ENCODE measurements at places on chromosomes 6 and 20.

DNA sequence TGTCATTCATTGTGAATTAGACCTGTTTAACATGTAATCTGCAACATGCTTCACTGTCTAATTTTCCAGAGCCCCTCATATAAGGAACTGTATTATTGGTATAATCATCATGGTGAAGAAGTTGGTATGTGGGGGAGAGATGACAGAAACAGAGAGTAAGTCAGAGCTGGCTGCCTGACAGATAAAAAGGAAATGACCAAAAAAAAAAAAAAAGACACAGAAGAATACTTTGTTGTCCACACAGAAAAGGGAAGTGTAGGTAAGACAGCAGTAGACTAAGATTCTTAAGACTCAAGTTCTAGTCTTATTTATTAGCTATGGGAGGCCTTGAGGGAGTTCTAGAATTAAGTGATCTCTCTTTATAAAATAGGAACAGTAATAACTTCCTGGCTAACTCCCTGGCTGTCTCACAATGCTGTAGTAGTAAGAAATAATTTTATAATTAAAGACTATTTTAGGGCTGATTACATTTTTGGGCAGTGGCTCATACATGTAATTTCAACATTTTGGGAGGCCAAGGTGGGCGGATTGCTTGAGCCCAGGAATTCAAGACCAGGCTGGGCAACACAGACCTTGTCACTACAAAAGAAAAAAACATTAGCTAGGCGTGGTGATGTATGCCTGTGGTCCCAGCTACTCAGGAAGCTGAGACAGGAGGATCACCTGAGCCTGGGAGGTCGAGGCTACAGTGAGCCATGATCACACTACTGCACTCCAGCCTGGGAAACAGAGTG is 102.5 kb downstream of the PRL start:
- peak; percentile 53 for DNase-seq

DNA sequence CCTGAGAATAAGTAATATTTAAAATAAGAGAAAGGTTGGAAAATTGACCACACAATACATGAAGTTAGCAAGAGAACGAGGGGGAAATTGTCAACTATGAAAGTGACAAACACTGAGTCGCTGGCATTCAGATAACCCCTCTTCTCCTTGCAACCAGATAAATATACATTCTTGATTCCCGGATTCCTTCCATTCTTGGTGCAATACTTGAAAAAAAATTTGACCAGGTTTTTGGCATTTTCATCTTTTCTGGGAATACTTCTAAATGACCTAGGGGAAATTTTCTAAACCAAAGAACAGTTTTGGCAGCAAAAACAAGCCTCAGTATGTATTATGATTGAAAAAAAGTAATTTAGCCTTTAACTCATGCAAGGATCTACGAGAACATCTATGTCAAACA is 164.0 kb downstream of the PDE7B start:
- peak; percentile 67 for DNase-seq

- no peak for DNase-seq
Observed at GRCh38 chr6:166929542-166930189, 26.7 kb downstream of the RNASET2 start.

DNA sequence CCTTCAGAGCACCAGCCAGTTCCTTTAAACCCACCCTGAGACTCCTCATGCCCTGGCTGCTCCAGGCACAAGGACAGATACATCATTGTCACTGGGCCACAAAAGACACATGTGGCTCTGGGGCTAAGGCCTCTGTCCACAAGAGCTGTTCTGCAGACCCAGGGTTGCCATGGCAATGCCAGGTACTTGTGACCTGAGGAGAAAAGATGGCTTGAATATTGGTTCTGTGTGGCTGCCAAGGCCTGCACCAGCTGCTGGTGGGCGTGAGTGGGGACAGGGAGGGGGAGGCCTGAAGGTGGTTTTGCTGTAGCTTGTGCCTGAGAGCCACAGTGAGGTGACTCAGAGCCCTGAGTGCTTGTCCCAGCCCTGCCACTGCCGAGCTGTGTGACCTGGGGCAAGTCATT is 31.8 kb downstream of the SAYSD1 start:
- no peak for DNase-seq

DNA sequence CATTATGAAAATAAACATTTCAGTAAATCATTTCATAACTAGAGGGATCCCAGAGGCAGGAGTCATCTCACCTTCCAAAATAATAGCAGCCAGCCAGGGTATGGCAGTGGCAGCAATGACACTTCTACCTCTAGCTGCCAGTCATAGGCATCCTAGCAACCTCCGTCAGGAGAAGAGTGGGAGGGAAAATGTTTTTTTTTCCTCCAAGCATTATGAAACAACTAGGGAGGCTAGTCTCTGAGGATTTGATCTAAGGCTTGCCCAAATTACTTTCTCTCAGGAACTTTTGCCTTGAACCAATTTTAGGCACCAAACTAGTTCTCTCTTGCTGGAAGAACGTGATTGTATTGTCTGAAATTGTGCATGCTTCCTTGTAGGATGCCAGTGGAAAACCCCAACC is 208.7 kb upstream of the PREP start:
- DNase-seq, result no peak

DNA sequence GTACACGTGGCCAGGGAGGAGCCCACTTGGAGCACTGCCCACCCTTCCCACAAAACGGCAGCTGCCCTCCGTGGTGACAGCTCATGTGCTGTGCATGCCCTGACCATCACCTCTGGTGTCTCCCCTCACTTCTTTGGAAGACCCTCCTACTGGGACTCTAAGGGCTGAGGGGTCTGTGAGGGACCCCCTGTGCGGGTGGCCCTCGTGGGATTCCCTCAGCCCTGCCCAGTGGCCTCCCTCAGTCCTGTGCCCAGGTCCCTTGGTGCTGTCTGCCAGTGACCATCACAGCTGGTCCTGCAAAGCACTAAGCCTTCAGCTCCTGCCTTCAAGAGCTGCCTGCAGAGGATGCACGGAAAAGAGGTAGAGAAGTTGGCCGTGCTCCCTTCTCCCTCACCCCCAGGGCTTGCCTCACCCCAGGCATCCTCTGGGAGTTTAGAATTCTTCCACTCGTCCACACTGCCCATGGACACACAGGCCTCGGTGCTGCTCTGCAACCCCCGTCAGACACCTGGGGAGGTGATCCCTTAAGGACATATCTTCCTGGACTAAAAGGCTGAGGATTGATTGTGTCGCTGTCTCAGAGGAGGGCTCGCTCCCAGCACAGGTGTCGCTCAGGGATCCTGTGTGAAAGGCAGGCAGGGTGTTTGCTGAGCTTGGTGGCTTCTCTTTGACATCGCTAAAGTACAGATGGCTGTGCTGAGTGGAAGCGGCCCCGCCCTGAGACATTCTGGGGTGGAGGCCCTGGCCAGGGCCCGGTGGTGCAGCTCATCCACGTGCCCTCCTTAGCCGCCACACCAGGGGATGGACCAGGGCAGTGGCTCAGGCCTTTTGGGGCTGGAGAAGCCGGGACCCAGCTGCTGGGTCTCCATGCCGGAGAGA is 119.5 kb upstream of the FRMD1 start:
- no peak for DNase-seq

GRCh38 chr6:140960566-140960965 is 1172.2 kb upstream of the GJE1 start:
- no peak for DNase-seq

DNA sequence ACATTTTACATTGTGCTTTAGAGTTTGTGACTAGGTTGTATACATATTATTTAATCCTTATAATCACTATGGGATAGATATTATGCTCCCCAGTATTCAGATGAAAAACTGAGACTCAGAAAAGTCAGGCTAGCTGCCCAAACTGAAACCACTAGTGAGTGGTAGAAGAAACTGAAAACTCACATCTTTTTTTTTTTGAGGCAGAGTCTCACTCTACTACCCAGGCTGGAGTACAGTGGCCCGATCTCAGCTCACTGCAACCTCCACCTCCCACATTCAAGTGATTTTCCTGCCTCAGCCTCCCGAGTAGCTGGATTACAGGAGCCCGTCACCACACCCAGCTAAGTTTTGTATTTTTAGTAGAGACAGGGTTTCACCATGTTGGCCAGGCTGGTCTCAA is 22.2 kb downstream of the RNF24 start:
- no peak for DNase-seq

DNA sequence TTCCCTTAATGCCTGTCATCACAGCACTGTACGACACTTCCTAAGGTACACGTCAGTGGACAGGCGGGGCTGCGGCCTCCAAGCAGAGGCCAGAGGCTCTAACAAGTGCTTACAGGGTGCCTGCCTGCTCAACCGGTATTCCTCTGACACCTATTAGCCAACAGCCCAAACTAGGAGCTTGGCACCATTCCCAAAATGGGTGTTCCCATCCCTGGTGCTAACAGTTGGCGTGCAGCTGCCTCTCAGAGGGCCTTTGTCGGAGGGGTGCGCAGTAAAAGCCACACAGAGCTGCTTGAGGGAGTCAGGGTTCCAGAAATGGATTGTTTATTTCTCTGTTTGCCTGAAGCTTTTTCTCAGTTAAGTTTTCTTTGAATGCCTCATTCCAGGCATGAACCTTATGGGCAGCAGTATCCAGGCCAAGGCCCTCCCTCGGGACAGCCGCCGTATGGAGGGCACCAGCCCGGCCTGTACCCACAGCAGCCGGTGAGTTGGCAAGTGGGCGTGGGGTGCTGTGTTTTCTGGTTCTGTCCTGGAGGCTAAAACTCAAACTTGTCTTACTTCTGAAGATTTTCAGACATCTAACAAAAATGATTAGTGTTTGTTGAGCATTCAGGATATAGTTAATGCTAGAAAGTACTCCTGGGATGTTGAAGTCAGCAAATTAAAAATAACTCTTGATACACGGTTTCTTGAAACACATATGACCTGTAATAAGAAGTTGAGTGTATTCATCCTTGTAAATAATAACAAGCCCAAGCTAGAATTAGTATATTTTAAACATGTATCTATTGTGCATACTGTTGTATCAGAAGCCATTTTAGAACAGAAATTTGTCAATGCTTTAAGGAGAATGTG is 124.7 kb downstream of the TMEM242 start:
- peak; percentile 24 for DNase-seq

GRCh38 chr6:107107791-107108190 is 7.5 kb downstream of the BEND3 start:
- DNase-seq, result no peak

- peak; percentile 6 for DNase-seq
Observed at GRCh38 chr20:33211817-33212424, 5.2 kb upstream of the BPIFA3 start.

- no peak for DNase-seq
Observed at GRCh38 chr6:169415179-169415578, 161.5 kb upstream of the THBS2 start.

GRCh38 chr6:80523010-80523409 is 416.5 kb downstream of the BCKDHB start:
- peak; percentile 79 for DNase-seq

DNA sequence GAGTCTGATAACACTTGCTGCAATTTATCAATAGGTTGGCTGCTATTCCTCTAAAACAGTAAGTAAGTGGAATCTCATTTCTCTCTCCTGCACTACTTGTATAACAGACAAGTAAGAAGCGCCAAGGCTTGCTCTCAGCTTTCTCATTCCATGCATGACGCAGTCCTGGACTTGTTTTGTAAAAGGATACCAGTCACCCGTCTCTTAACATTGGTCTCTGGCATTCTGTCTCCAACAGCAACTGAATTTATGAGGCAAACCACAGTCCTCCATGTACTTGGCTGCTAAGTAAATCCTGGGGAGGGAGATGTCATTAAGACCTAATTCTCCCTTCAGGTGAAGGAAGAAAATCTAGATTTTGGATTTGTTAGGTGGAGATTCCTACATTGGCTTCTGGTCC is 115.4 kb downstream of the OPN5 start:
- no peak for DNase-seq

GRCh38 chr6:28563430-28564095 is 37.9 kb downstream of the GPX5 start:
- no peak for DNase-seq
